Activated CD4-positive, alpha-beta memory T cell treated with anti-CD3 and anti-CD28 coated beads for 36 hours (primary cell): ENCODE measurements at places on chromosomes 13 and 19. TPM values are rescaled to one million over a fixed set of nuclear protein-coding genes. Genes with fewer than 3 reads are reported as not detected.
A peak's percentile ranks its signal among the peaks of the same experiment; 100 is the strongest.

Gene HSPBP1
- 45.0 TPM for total RNA-seq

Gene LSR
- total RNA-seq = 25.4 TPM

Gene RAB3A
- 4.3 TPM for total RNA-seq

Gene VSTM2B
- not detected for total RNA-seq

Gene KCNJ14
- 1.2 TPM for total RNA-seq

Gene LNX2
- total RNA-seq = 5.4 TPM

Gene FLT1
- 19.5 TPM for total RNA-seq

Gene KL
- 0.12 TPM for total RNA-seq

Gene NLRP7
- not detected for total RNA-seq

Gene GPX4
- total RNA-seq = 274 TPM

Gene PBX4
- total RNA-seq = 45.7 TPM

Gene KLK2
- not detected for total RNA-seq

DNA sequence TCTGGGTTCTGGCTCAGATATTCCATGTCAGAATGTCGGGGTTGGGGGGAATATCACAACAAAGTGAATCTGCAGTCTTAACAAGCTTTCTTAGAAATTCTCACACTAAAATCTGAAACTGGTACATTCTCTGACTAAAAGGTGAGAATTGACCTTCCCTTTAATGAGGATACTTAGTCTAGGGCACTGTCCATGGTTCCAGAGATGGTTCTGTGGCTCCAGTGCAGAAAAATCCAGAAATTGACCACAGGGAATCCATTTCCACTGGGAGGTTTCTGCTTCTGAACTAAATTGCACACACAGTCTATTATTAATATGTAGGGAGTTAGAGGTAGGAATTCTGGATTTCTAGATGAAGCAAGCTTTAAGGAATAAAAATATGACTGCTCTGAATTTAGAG, 171.6 kb upstream of the OBI1 start:
- DNase-seq = no peak

- DNase-seq = no peak
Measured at GRCh38 chr19:51926426-51926783, 867 bp upstream of the ZNF613 start.

GRCh38 chr19:13748169-13748828, 16.0 kb upstream of the MRI1 start:
- DNase-seq = peak; percentile 49

- peak; percentile 20 for DNase-seq
Measured at GRCh38 chr13:106533943-106534638, 1.4 kb downstream of the EFNB2 start.

DNA sequence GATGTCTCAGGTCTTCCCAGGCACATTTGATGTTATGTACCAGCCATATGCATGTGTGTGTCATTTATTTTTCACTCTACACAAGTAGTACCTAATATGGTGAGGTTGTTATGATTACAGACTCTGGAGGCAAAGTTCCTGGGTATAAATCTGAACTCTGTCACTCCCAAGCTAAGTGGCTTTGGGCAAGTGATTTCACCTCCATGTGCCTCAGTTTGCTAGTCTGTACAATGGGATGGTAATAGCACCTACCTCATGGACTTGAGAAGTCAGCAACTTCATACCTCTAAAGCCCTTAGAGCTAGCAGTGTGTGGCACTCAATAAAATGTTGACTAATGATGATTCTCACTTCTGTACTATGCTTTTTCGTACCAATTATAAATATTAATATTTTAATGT, 3.9 kb upstream of the CATSPERG start:
- no peak for DNase-seq

GRCh38 chr13:41588899-41589298, 131.5 kb downstream of the RGCC start:
- DNase-seq = peak; percentile 75

- no peak for DNase-seq
Measured at GRCh38 chr13:31922724-31923123, 108.8 kb upstream of the FRY start.

DNA sequence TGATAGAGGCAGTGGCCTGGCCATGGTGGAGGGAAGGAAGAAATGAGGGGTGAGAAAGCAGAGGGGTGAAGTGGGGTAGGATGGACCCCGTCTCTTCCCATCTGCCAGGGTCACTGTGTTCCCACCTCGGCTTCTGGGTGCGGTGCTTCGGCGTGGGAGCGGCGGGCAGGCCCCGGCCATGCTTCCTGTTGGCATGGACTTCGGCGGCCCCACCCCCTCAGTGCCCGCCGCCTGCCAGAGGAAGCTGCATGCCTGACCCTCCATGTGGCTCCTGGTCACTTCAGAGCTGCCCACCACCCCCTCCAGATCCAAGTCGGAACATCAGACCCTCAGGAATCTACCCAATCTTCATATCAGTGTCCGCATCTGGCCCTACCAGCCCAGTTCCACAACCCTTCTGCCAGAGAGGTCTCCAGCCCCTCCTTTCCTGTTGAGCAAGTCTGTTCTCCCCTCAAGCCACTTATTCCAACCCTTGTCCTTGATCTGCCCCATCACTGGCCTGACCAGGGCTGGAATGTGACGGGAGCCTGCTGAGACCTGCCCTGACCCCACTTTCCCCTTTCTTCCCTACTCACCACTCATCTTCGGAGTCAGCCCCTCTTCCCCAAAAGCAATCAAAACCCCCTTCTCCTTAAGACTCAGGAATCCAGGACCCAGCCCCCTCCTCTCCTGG, 1.5 kb downstream of the KCNN4 start:
- DNase-seq = no peak

DNA sequence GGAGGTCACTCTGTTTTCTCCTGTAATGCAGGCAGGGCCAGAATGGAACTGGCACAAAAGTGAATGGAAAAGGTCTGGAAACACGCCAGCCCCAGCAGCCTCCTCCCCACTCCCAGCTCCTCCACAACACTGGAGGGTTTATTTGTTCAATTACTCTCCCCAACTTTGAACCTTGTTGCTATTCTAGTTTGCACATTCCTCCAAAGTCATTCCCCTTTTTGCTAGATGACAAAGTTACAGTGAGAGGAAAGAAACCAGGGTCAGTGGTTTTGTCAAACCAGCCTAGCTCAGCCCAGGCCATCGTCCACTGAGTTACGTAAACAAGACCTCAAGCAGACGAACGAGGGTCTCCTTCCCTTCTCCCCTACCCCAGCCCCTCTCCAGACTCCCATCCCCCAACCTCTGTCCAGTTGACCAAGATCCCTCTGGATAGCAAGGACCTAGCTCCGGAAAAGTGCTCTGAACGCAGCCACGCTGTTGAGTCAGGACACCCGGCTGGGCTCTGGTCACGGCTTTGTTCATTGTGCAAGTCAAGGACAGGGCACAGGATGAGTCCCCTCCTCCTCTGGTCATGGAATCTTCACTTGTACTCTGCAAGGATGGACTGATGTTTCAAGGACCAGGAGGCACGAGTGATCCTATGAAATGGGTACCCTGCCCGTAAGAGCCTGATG, 180.0 kb downstream of the USP12 start:
- DNase-seq = no peak

DNA sequence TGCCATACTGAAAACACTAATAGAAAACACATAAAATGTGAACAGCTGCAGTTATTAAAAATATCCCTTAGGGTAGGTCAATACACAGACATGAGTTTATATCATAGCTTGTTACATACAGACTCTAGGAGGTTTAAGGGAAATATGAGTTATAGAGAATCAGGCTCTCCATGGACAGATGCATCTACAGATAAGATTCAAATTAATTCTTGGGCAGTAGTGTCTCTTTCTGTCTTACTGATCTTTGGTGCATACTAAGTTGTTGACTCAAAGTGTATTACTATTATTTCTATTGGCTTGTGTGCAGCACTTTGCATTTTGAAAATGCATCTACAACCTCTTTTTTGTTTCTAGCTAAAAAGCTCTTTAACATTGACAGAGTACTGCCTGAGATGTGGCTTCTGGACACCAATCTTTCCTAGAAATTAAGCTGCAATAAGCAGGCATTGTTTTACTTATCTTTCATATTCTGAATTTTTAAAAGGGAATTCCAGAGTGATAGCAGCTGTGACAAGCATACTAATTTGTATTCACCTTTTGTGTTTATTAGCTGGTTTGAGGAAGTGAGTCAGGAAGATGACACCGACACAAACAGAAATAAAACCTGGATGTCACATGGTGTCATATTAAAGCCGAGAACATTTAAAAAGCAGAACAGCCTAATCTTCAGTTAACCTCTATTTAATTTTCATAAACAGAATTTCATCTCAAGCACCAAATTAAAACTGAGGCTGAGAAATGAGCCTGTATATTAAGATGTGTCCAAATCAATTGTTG, 399.0 kb downstream of the PCDH9 start:
- no peak for DNase-seq

DNA sequence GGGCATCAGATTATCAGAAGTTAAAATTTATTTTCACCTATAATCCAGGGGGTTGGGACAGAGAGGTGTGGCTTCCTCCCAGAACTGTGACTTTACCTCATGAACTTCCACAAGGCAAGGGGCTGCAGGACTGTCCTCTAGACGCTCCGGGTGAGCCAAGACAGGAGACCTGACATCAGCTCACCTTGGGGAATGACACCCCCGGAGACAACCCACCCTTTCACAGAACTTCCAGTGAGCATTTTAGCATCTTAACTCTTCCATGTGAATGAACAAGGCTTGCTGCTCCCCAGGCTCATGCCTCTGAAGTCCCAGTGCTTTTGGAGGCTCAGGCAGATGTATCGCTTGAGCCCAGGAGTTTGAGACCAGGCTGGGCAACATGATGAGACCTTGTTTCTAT, 29.4 kb upstream of the TFDP1 start:
- no peak for DNase-seq

DNA sequence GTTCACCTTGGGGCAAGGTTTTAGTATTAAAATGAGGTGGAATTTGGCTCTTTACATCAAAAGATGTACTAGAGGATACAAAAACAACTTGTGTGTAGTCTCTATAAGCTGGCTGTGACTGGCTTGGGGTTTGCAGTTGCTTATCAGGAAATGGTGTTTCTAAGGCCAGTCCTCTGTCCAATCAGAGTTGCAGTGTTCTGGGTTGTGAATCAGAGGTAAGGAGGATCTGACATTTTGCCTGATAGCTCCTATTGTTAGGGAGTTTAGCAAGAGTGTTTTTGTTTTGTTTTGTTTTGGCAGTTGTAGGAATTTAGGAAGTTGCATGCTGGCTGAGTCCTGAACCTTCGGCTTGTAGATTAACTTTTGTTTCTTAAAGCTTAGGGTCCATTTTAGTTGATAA, 20.1 kb upstream of the ESD start:
- no peak for DNase-seq

GRCh38 chr19:44677019-44677811, 5.9 kb downstream of the CEACAM19 start:
- DNase-seq = no peak

- DNase-seq = no peak
Measured at GRCh38 chr19:3636962-3637361, 10.4 kb upstream of the CACTIN start.

DNA sequence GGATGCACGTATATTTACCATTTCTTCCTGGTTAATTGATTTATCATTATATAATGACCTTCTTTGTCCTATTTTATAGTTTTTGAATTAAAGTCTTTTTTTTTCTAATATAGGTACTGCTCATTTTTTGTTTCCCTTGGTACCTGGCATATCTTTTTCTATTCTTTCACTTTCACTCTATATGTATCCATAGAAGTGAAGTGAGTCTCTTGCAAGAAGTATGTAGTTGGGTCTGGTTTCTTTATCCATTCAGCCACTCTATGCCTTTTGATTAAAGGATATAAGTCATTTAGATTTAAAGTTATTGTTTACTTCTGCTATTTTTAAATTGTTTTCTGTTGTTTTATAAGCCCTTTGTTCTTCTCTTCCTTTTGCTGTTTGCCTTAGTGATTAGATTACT, 194.3 kb upstream of the SLITRK6 start:
- DNase-seq = no peak

- DNase-seq = no peak
Measured at GRCh38 chr13:25110956-25111584, 15.1 kb downstream of the PABPC3 start.

DNA sequence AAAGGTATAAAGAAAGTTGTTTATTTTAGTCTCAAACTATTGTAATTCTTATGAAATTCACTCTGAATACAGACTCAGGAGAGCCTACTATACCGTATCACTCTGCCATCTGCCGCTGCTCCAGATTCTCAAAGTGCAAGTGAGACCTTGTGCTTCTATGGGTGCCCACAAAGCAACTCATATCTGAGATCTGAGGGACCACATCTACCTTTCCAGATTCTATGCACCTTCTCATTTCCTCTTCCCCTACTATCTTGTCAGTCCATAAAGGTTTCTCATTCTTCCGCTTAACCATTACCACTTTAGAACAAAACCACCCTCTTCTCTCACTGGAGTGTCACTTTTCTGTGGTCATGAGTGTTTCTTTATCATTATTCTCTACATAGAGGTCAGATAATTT, 1236.9 kb downstream of the DIAPH3 start:
- DNase-seq = no peak

- DNase-seq = no peak
Measured at GRCh38 chr13:63024458-63024857, 1608.8 kb upstream of the PCDH20 start.

- no peak for DNase-seq
Measured at GRCh38 chr19:2249010-2249866, at the start of gene AMH. TSS of gene AMH (plus strand) at chr19:2249323. CDS start at chr19:2249333, 10 bp downstream.

- no peak for DNase-seq
Measured at GRCh38 chr13:35697186-35697730, 220.8 kb upstream of the MAB21L1 start.

GRCh38 chr19:40646743-40647254, 43.7 kb downstream of the NUMBL start:
- no peak for DNase-seq

DNA sequence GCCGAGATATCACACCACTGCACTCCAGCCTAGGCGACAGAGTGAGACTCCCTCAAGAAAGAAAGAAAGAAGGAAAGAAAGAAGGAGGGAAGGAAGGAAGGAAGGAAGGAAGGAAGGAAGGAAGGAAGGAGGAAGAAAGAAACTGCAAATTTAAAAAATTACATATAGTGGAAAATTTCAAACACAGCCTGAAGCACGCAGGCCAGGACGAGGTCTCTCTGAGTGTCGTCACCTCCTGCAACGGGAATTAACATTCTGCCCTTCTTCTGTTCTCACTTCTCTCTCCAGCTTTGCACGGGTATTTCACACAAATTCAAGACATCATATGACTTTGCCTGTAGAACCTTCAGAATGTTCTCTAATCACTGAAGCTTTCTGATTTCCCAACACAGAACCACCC, 108.2 kb downstream of the GNG7 start:
- DNase-seq = no peak
